ENCODE measurements at places on chromosomes 12 and 14.

GRCh38 chr14:92607702-92608429 lies 94.3 kb downstream of the RIN3 start:
- no peak for DNase-seq

DNA sequence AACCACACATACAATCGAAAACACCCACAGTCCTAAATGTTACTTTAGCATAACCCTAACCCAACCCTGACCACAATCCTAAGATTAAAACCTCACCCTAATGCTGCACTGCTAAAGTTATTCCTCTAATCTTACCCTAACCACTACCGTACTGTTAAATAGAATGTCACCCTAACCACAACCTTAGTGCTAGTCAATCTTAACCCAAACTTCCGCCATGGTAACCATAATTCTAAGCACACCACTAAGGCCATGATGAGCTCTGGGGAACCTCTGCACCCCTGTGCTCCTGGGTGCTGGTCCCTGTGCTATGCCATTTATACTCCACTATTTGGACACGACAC lies 38.0 kb downstream of the LTBP2 start:
- DNase-seq, result no peak

GRCh38 chr12:88951177-88951576 lies 370.9 kb upstream of the KITLG start:
- no peak for DNase-seq

DNA sequence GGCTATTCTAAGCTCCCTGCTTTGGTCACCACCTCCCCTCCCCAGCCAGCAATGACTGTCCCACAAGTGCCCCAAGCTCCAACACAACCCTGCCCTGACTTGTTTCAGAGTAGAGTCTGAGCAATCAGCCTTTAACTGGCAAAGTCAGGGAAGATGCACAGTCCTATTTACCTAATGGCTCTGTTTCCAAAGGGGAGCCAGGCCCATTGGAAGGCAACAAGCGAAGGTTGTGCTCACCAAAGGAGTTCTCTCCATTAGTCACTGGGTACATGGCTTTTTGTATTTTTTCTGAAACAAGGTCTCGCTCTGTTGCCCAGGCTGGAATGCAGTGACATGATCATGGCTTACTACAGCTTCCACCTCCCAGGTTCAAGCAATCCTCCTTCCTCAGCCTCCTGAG lies 267.1 kb upstream of the CRY1 start:
- DNase-seq, result no peak

GRCh38 chr12:46524778-46525177 lies 152.2 kb upstream of the SLC38A2 start:
- DNase-seq, result peak; percentile 98

- no peak for DNase-seq
These were observed 47.0 kb downstream of the C12orf50 start for GRCh38 chr12:87982208-87982607.

GRCh38 chr14:56217380-56218045 lies 99.3 kb downstream of the PELI2 start:
- DNase-seq, result no peak

DNA sequence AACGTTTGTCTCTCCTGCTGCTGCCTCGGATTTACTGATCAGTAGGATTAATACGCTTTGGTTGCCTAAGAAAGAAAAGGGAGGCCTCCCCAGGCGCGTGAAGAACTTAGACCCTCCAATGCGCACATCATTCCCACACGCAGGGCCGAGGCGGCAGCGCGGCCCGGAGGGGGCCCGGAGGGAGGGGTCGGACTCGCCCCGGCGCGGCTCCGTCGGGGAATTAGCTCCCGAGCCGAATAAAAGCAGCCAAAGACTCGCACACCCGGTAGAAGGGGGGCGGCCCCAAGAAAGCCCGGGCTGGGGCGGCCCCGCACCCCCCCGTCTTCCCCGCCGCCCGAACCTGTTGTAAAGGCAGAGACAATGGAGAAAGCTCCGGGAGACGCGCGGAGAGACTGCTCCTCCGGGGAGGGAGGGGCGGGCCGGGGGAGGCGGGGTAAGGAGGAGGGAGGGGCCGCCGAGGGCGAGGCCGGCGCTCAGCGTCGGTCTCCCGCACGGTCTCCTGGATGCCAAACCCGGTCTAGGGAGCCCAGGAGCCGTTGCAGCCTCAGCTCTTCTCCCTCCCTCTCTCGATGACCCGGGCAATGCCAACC lies at the start of gene NELL2:
Gene NELL2 (minus strand): TSS at position 362 of the 590 bp plus-strand sequence. CDS start 446 bp downstream, outside the sequence.
- DNase-seq, result peak; percentile 49

- DNase-seq, result peak; percentile 21
These were observed 11.3 kb downstream of the MED13L start for GRCh38 chr12:116266168-116266601.

Measured in umbilical cord (tissue), 2 donors.